ENCODE measurements at places on chromosomes 1 and 21. TPM values are rescaled to one million over a fixed set of nuclear protein-coding genes. Genes with fewer than 3 reads are reported as not detected.

The OR2L5 gene
- not detected for polyA plus RNA-seq

The SMCP gene
- polyA plus RNA-seq = not detected

The SPRR2F gene
- polyA plus RNA-seq = not detected

The FAM177B gene
- 0.71 TPM for polyA plus RNA-seq

The CCDC185 gene
- 0.10 TPM for polyA plus RNA-seq

The SLC39A1 gene
- 94.0 TPM for polyA plus RNA-seq

The GPR153 gene
- 9.4 TPM for polyA plus RNA-seq

The DENND2C gene
- polyA plus RNA-seq = 3.3 TPM

The CCDC24 gene
- 30.6 TPM for polyA plus RNA-seq

The ERICH3 gene
- polyA plus RNA-seq = 0.77 TPM

The KRTAP20-2 gene
- not detected for polyA plus RNA-seq

The PGLYRP3 gene
- polyA plus RNA-seq = not detected

The EDN2 gene
- 2.8 TPM for polyA plus RNA-seq

The HSD3B1 gene
- polyA plus RNA-seq = 0.82 TPM

The HCRTR1 gene
- 0.39 TPM for polyA plus RNA-seq

The LYPD8 gene
- polyA plus RNA-seq = not detected

The FGR gene
- 1.9 TPM for polyA plus RNA-seq

The TTC39A gene
- 9.6 TPM for polyA plus RNA-seq

The FRRS1 gene
- 7.3 TPM for polyA plus RNA-seq

The OLIG2 gene
- polyA plus RNA-seq = not detected

The HES5 gene
- 0.52 TPM for polyA plus RNA-seq

The LUZP1 gene
- 36.7 TPM for polyA plus RNA-seq

The LPAR3 gene
- polyA plus RNA-seq = 2.4 TPM

The RGL1 gene
- 45.6 TPM for polyA plus RNA-seq

The TNFAIP8L2 gene
- 1.2 TPM for polyA plus RNA-seq

The C4BPA gene
- polyA plus RNA-seq = 0.69 TPM

The SPRR4 gene
- not detected for polyA plus RNA-seq

The CA6 gene
- 0.11 TPM for polyA plus RNA-seq

The MPZ gene
- 3.6 TPM for polyA plus RNA-seq

The NBPF6 gene
- not detected for polyA plus RNA-seq

The VHLL gene
- not detected for polyA plus RNA-seq

The SLC2A5 gene
- polyA plus RNA-seq = 1.3 TPM

The DYRK3 gene
- polyA plus RNA-seq = 9.0 TPM

The PPT1 gene
- 93.0 TPM for polyA plus RNA-seq

The ETV3L gene
- polyA plus RNA-seq = not detected

The ACTN2 gene
- polyA plus RNA-seq = 1.0 TPM

The FCRL4 gene
- not detected for polyA plus RNA-seq

The CLCA1 gene
- not detected for polyA plus RNA-seq

The SMIM12 gene
- 32.0 TPM for polyA plus RNA-seq

The SLC6A17 gene
- polyA plus RNA-seq = 0.94 TPM

The KRTAP11-1 gene
- polyA plus RNA-seq = not detected

The KRTAP12-1 gene
- polyA plus RNA-seq = not detected

The NFASC gene
- polyA plus RNA-seq = 24.9 TPM

The PADI2 gene
- polyA plus RNA-seq = 2.6 TPM

The OR2AK2 gene
- not detected for polyA plus RNA-seq

The LCE1B gene
- not detected for polyA plus RNA-seq

The ANXA9 gene
- 17.9 TPM for polyA plus RNA-seq

The LINGO4 gene
- not detected for polyA plus RNA-seq

The RIIAD1 gene
- 0.24 TPM for polyA plus RNA-seq

The SPRR3 gene
- not detected for polyA plus RNA-seq

The PALMD gene
- 2.3 TPM for polyA plus RNA-seq

The NES gene
- 148 TPM for polyA plus RNA-seq

The SHE gene
- polyA plus RNA-seq = 12.4 TPM

The NEXN gene
- 13.6 TPM for polyA plus RNA-seq

The RGS2 gene
- 29.6 TPM for polyA plus RNA-seq

The OR4F29 gene
- not detected for polyA plus RNA-seq
